ENCODE measurements at places on chromosomes 7 and 10.

GRCh38 chr10:43452356-43452914 is 15.5 kb downstream of the ZNF487 start:
- no peak for DNase-seq

DNA sequence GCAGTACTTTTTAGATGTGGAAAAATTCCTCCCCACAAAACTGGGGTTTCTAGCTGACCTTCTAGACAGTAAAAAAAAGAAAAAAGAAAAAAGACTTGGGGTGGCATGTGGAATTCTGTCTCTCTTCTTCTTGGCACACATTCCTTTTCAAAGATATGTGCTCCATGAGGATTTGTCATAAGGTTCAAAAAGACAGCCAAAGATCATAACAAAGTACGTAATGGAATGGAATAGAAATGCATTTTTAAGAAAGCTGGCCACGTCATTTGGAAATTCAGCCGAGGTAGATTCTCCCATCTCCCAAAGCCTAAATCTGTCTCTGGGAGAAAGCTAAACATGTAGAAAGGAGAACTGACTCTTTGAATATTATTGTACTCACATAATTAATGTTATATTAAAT is 381.3 kb upstream of the NFE2L3 start:
- no peak for DNase-seq

GRCh38 chr10:12195281-12195602 is 449 bp downstream of the NUDT5 start:
- DNase-seq = no peak

DNA sequence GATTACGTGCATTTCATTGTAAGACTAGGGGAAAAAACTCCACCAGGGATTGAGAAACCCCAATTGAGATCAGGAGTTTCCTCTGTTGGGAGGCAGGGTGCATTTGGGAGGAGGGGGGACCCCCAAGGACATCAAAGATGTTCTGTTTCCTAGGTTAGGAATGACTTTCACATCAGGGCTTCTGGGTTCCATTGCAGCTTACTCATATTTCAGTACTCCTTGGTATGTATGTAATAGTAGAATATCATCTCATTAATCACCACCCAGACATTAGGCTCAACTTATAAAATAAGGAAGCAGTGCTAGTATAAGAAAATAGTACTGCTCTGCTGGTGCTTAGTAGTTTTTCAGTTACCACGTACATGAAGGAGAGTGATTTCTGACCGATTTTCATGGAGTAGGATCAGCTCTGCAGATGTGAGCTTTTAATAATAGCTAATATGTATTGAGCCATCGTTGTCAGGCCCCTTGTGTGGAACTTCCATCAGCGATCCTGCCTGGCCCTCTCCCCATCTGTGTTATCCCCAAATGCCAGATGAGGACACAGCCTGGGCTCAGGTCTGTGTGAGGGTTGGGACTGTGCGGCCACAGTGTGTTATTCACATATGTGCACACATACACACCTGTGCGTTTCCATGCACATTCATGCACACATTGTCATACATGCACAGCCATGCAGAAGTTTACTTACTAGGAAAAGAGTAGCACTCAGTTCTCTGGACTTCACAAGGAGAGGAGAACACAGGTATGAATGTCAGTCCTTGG is 23.5 kb downstream of the UPP1 start:
- no peak for DNase-seq

- DNase-seq = peak; percentile 30
These were observed 14.8 kb downstream of the ZSCAN25 start for GRCh38 chr7:99631295-99632109.

GRCh38 chr10:109647627-109648026 is 275.7 kb downstream of the XPNPEP1 start:
- no peak for DNase-seq

GRCh38 chr10:30836406-30836805 is 195.3 kb downstream of the ZNF438 start:
- no peak for DNase-seq

GRCh38 chr7:2499719-2500430 is 19.7 kb upstream of the LFNG start:
- DNase-seq = no peak

GRCh38 chr10:78572565-78572964 is 496.2 kb upstream of the ZMIZ1 start:
- DNase-seq = peak; percentile 18

- DNase-seq = no peak
These were observed 107.7 kb downstream of the RBM20 start for GRCh38 chr10:110751850-110752249.

DNA sequence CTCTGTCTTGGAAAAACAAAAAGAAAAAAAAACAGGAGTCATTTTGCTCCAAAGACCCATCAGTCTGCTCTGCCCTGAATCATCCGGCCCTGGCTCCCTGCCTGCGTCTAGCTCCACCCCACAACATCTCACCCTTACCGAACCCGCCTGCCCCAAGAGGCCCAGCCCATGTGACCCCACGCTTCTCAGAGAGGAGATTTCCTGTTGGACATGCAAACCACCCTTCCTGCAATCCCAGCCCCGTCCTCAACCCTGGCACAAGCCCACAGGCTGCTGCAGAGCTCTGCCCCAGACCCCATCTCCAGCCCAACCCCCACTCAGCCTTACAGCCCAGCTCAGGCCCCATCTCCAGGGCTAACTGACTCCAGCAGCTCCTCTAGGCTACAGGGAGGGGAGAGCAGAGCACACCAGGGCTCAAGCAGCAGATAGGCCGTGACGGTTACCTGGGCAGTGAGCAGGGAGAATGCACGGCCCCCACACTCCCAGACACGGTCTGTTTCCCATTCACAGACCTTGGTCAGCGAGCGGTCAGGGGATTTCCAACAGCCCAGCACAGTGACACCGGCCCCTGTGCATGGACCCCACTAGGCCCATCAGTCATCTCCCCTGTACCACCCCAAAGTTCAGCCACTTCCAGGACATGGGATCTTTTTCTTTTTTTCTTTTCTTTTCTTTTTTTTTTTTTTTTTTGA is 69.9 kb upstream of the GTF2I start:
- peak; percentile 91 for DNase-seq

- no peak for DNase-seq
These were observed 3.5 kb upstream of the NAMPT start for GRCh38 chr7:106288263-106288662.

DNA sequence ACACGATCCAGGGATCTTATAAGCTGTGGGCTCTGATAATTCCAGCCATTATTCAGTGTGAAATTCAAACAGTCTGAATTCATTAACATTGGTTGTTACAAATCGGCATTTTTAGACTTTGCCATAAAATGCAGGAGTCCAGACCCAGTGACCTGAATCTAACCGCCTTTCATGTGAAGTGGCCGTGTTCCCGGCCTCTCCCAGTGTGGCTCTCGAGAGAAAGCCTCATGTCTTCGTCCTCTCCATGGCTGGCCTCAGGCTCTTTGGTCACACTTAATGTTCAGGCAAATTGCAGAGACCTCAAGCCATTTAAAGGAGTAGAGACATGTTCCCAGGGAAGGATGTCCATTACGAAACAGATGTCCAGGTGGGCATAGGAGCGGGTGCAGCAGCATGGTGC is 59.3 kb downstream of the CTBP2 start:
- no peak for DNase-seq

DNA sequence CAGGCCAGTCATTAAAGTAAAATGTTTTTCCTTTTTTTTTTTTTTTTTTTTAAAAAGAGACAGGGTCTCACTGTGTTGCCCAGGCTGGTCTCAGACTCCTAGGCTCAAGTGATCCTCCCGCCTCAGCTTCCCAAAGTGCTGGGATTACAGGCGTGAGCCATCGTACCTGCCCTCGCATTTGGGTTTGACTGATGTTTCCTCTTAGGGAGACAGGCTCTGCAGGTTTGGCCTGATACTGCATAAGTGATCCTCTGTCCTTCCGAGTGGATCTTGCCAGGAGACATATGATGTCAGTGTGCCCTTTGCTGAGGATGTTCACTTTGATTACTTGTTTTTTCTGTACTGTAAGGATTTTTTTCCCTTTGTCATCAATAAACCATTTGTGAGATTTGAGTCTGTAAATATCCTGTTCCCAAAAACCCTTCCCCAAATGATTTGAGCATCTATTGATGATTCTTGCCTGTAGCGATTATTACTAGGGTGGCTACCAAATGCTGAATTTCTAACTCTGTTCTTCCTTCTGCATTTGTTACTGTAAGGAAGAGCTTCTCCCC is 19.7 kb downstream of the LIMK1 start:
- DNase-seq = no peak

- DNase-seq = no peak
These were observed 104.7 kb upstream of the DDC start for GRCh38 chr7:50669890-50670289.

DNA sequence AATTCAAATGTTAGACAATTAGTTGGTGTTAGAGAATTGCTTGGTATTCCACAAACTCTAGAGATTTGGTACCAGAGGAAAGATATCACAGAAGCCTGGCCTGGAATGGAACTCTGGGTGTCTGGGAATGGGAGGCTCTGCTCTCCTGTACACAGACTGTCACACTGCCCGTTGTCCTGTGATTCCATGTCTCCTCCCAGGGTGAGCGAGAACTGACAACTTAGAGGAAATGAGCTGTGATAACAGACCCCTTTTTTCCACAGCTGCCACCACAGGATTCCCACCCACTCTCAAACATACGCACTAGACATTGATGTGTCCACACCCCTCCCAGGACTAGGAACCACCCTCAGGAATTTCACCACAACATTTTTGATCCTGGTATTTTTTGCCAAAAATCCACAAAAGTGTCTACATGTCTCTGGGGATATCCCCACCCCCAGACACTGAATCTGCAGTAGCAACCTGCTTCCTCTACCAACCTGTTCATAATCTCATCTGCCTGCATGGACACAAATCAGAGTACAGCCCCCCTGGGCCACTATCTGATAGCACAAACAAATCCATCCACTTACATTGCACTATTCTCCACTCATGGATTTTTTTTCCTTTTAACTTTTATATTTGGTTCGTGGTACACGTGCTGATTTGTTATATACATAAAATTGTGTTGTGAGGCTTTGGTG is 4.7 kb downstream of the ZNF273 start:
- DNase-seq = no peak

GRCh38 chr7:99928994-99929729 is at the start of gene GJC3:
Gene GJC3 (minus strand): TSS chr7:99929620. CDS start chr7:99929620, 0 bp downstream.
- peak; percentile 42 for DNase-seq

DNA sequence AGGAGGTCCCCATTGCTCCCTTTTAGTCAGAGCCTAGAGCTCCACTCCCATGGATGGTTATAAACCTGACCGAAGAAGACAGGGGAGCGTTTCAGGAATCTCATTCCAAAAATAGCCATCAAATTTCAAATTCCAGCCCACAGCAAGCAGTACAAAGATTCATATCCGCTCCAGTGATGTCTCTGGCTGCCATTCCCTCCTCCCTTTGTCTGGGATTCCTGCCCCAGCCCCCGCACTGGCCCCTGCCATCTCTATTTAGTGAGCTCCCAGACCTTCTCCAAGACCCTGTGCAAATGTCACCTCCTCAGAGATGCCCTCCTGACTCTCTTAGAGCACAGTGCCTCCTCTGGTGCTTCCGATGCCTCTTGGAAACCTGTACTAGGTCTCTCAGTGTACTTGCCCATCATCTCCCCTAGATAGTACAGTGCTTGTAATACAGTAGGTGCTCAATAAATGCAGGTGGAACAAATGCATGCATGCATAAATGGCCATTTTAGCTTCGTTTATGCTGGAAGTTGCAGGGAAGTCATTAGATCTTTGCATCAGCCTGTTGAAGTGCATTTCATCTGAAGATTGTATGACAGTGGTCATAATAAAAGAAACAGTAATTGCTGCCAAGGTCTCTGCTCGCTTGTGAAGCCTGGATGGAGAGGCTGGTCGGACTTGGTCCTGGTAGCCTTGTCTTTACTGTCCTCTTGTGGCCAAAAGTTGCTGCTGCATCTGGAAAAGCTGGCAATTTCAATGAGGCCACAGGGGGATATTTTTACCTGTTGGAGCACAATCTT is 32.0 kb upstream of the HABP2 start:
- peak; percentile 84 for DNase-seq

DNA sequence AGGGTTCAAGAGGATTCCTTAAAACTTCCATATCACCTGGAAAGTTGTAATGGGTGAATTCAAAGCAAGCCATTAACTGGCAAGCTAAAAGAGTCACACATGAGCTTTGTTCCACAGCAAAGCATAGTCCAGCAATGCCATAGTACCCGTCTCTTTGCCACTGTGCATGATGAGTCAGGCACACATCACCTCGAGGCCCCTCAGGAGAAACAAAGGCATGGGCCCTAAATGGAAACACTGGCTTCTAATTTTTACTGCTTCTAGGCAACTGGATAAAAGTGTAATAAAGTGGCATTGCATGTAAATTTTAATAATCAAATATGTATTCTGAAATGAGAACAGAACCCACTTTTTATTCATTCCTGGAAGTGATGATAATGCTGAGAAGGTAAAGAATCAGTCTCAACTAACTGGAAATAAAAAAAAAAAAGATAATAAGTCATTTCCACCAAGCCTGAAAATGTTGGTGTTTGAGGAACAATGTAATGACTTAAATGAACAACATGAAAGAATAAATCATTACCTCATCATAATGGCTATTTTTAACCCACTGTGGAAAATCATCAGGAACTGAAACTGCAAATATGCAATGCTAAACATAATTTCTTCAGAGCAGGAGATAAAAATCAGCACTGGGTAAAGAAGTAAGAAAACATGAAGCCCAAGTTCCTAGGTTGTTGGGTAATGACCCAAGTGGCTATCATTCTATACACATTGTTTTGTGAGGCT is 104.9 kb downstream of the CDK6 start:
- no peak for DNase-seq

DNA sequence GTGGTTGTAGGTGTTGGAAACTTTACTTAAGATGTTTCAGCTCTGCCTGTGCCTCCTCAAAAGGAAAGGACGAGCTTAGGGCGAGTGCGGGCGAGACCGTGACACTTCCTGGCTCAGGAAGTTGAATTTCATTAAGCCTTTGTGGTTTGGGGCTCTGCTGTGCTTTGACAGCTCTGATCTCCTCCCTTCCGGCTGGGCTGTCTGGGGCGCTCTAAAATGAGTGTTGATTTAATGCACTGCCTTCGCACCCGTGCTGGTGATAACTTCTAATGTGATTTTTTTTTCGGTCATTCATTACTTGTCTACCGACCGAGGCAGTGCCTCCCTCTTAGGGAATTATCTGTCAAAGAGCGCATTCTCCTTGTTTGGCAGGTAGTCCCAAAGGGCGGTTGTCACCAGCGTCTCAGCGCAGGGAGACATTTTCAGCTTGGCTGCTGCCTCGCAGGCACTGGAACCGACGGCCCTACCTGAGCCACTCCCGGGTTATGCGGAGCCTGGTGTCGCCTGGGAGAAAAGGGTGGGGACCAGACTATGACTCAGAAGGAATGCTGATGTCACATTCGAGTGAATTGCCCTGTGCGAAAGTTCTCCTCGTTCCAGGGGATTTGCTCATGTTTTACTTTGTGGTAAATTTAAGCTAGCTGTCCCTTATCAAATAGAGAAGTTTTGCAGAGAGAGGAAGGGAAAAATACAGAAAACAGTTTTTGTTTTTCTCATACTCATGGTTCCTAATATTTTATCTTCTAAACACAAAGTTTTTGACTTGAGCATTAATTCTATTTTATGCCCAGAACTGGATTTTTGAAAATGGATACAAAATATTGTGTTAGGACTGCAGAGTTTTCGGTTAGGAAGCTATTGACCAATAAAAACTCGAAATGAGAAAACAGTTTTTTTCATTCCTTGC is 920 bp downstream of the TES start:
- DNase-seq = peak; percentile 78

GRCh38 chr7:129434675-129435318 is 565 bp downstream of the STRIP2 start:
- peak; percentile 24 for DNase-seq
